ENCODE measurements at places on chromosomes 2 and 18. TPM values are rescaled to one million over a fixed set of nuclear protein-coding genes. Genes with fewer than 3 reads are reported as not detected.

TEKT4 gene
- not detected for total RNA-seq

ACVR2A gene
- total RNA-seq, result 10.8 TPM

CNGA3 gene
- total RNA-seq, result 0.43 TPM

COLEC11 gene
- not detected for total RNA-seq

TMEFF2 gene
- not detected for total RNA-seq

MAP4K4 gene
- total RNA-seq, result 255 TPM

ERMN gene
- total RNA-seq, result not detected

LRRTM1 gene
- total RNA-seq, result not detected

SIX3 gene
- not detected for total RNA-seq
